ENCODE measurements at places on chromosomes 1 and 21.

- no peak for DNase-seq
Measured at GRCh38 chr1:210635108-210635507, 306.4 kb downstream of the HHAT start.

DNA sequence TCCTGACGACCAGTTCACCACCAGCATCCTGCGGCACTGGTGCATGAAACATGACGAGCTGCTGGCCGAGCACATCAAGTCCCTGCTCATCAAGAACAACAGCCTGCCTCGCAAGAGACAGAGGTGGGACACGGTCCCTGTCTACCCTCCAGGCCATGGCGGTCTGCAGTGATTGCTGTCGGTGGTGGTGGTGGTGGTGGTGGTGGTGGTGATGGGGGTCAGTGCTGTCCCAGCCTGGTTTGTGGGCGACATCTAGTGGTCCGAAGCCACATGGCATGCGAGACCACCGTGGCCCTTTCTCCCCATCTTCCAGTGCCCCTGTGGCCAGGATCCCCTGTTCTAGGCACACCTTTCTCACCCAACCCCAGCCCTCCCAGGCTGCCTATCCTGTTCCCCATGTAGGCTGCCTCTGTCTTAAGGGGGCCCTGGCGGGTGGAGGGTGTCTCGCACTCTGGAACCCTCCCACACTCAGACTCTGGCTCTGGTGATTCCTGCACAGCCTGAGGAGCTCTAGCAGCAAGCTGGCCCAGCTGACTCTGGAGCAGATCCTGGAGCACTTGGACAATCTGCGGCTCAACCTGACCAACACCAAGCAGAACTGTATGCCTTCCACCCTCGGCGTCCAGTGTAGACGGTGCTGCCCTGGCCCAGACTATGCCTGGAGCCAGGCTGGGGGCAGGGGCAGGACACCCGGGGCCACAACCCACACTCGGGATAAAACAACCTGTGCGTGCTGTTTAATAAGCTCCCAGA lies 3.2 kb upstream of the SLC27A3 start:
- no peak for DNase-seq

DNA sequence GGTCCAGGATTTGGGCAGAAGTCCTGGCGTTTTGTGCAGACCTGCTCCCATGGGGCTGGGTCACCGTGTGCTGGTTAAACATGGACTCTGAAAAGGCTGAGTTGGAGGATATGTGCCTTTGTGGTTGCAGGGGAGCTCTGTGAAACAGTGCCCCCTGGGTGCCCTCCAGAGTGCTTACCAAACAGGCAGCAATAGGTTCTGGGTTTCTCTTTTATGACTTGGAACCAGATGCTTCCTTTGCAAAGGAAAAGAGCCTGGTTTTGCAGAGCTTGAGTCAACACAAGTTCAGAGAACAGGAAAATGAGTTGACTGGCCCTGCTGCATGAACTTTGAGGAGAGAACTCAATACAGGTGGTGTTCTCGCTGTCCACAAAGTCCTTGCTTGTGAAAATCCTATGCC lies 288.9 kb downstream of the TM2D1 start:
- no peak for DNase-seq

DNA sequence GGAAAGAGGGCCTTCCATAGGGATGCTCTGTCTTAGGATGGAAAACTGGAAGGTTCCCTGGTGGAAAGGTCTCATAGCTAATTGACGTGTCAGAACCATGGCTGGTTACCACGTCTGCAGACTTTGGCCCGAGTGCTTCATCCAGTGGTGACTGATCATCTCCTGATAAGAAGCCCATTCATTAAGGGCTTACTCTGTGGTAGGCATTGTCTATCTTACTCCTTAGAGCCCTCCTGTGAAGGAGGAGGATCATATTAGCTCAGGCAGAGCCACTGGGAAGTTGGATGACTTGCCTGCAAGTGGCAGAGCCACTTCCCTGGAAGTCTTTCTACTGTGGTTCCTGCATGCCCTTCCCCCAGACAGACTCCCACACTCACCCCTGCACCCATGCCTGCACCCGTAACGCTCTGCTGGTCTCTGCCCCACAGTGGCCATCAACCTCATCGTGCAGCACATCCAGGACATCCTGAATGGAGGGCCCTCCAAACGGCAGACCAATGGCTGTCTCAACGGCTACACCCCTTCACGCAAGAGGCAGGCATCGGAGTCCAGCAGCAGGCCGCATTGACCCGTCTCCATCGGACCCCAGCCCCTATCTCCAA lies 79.9 kb downstream of the UCK2 start:
- DNase-seq = no peak

DNA sequence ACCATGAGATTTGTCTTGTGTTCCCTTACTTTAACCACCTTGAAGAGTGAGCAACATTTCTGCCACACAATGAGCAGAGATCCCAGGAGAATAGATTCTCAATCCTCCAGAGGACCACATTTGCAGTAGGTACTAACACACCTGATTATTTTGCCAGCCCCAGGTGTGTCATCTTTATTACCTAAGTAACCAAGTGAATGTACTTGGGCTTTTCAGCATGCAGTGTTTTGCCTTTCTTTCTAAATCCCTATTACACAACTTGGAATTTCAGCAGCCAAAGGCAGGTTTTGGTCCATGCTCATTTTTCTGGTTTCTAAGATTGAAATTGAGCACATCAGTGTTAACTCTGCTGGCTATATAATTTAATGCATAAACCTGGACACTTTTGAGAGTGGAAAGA lies 43.2 kb upstream of the ST6GALNAC5 start:
- no peak for DNase-seq

GRCh38 chr1:114756949-114757454 lies 782 bp downstream of the CSDE1 start:
- no peak for DNase-seq
